ENCODE measurements at places on chromosomes 1 and 21.

- DNase-seq, result peak; percentile 88
These were observed 88.6 kb upstream of the PKN2 start for GRCh38 chr1:88595355-88596002.

DNA sequence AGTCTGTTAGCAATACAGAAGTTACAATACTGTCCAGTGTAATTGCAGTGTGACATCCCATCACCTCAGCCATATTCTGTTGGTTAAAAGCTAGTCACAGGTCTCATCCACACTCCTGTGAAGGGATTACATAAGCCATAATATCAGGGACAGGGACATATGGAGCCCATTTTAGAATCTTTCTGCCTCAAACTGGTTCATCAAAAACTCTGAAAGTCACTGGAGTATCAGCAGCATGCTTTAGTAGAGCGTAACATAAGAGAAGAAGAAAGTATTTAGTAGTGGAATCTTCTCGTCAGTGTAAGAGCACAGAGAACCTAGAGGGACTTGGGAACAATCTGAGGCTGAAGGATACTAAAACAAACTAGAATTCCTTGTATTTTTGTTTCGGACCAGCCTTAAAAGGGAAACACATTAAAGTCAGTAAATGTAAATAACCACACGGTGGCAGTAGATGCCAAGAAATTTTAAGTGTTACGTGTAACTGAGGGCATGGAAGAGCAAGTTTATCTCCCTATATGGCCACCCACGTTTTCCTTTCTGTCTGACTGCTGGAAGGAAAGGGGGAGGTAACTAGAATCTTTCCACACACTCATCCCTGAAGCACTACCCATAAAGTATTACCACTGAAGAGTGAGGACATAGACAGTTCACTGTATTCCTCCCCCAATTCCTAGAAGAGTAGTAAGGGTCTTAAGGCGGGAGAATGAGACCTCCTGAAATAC lies 41.6 kb upstream of the AGL start:
- peak; percentile 91 for DNase-seq

DNA sequence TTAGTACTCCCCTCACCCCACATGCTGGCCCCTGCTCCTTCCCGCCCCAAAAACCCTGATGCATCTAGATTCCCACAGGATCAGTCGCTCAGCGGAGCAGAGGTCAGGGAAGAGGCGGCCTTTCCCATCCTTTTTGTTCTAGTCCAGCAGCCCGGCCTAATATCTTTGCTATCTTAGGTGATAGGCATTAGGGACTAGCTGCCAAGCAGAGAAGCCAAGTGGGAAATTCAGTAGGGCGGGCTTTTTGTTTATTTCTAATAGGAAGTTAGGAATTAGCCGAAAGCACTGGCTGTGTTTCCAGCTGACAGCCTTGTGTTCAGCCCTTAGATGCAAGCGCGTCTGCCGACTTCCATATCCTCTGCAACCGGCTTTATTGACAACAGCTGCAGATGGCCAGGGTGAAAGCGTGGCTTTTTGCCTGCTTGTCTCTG lies 59.0 kb upstream of the BCAR3 start:
- DNase-seq, result no peak

DNA sequence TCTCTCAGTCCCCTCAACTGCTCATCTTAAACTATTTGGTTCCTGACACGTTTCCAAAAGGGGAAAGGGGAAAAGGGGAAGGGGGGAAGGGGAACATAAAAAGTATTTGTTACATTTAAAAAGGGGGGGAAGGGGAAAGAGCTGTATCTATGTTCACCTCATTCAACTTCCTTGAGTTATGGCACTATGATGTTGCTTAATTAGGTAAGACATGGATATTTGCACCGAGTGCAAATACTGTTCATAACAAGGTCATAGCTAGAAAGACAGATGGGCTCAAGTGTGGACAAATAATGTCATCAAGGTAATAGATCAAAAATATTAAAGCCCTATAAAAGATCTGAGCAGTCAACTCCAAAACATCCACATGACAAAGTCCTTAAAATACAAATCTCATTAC lies 26.0 kb downstream of the GPBP1L1 start:
- DNase-seq, result no peak

GRCh38 chr21:32007456-32007855 lies 134.6 kb downstream of the HUNK start:
- DNase-seq, result no peak

- DNase-seq, result no peak
These were observed 4.1 kb downstream of the RPL11 start for GRCh38 chr1:23695667-23696066.

DNA sequence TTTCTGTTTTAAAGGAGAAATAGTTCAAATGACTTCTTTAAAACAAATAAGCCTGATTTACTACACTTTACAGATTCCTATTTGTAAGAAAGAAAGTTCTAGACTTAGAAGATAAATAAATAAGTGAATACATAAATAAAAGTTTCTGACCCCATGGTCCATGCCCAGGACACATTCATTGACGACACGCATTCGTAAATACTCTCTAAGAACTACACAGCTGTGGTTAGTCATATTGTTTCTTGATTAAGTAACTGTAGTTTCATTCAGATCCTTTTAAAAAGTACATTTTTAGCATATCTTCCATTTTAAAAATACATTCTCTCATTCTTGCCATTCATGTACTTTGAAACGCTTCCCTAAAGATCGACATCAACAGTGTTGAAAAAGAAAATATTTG lies 497.4 kb downstream of the SETD4 start:
- no peak for DNase-seq
